ENCODE measurements at places on chromosomes 3 and 15.

GRCh38 chr3:42706721-42707619 is 4.4 kb upstream of the HHATL start:
- no peak for DNase-seq

DNA sequence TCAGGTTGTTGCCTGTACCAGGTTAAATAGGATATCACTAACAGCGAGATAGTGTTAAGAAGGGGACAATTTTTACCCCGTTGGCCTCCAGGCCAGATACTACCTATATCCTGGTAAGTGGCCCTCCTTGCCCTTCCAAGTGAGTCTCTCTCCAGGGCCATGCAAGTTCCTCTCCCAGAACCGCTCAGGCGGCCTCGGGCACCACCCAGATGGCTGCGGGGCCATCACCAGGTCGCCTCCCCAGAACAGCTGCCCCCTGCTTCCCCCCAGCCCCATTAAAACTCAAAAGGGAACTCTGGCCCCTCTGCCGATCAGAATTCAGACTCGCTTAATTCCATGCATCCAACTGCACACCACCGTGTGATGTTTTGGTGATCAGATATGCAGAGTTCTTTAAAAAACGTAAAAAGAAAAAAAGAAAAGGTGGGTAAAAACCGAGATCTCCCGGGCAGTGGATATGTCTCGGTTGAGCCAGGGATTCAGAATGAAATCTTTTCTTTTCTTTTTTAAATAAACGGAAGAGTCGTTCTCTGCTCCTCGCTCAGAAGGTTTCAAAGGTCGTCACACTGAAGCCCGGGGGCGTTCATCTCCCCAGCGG is 1.9 kb upstream of the TRIM71 start:
- no peak for DNase-seq

- no peak for DNase-seq
These were observed 109.8 kb downstream of the CHSY1 start for GRCh38 chr15:101141926-101142527.

GRCh38 chr3:119891944-119892721 is 110.2 kb downstream of the NR1I2 start:
- no peak for DNase-seq

DNA sequence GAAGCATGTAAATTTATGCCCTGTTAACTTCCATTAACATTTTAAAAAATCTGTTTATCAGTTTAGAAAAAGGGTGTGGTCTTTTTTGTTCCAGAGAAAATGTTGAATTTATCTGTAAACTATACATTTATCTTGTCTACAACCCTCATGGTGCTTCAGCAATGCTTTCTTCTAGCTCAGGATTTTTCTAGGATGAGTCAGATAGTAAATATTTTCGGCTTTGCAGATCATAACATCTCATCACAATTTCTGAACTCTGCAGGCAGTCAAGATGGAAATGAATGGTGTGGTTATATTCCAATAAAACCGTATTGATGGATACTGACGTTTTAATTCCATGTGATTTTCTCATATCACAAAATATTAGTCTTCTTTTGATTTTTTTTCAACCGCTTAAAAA is 70.5 kb upstream of the FOXB1 start:
- DNase-seq, result no peak

GRCh38 chr3:48919215-48920138 is 835 bp downstream of the ARIH2 start:
- no peak for DNase-seq

DNA sequence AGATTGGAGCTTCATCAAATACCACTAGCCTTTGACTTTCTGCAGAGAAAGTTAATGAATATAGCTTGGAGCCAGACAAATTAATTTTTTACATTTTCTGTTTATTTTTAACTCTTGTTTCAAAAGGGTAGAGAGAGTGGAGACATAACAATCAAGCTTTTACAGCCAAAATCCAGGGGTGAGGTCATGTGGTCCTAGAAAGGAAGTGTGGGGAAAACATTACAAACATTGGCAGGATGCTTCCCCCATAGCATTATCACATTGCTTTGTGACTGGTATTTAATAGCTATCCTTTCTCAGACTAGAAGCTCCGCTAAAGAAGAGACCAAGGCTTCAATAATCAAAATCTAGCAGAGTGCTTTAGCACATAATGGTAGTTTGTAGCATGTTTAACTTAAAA is 46.4 kb upstream of the PHLDB2 start:
- no peak for DNase-seq

GRCh38 chr3:136831461-136831860 is 12.5 kb downstream of the SLC35G2 start:
- no peak for DNase-seq

DNA sequence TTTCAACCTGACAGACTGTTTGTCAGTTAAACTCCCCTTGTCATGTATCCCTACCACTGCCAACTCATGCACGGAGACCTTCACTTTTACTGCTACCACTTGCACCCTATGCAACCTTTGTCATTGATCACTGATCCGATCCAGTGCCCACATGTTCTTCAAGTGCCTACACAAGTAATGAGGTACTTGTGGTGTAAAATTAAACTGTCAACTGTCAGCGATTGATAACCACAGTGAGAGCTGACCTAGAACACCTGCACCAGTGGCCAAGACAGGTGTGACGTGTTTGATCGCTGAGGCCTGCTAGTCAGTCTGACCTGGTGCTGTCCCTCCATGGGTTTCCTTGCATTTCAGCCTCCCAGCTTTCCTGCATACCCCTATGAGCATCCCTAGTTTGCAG is 55.6 kb downstream of the MECOM start:
- no peak for DNase-seq

GRCh38 chr15:82129761-82130160 is 83.9 kb upstream of the MEX3B start:
- no peak for DNase-seq

DNA sequence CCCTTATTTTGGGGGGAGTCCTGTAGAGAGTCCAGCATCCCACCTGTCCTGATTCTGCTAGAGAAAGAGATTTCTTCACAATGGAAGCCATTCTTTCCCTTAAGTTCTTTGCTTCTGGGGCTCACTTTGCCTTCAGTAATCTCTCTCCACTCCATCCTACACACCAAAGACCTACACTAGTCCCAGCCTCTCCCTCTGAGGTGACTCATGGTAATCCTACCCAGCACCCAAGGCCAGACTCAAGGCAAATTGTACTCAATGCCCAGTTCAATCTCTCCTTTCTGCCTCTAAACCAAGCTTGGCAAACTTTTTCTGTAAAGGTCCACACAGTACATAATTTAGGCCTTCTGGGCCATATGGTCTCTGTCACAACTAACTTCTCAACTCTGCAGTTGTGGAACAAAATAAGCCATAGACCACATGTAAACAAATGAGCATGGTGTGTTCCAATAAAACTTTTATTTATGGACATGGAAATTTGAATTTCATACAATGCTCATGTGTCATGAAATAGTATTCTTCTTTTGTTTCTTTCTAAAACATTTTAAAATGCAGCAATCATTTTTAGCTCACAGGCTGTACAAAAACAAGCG is 72.5 kb downstream of the MRPL46 start:
- no peak for DNase-seq

DNA sequence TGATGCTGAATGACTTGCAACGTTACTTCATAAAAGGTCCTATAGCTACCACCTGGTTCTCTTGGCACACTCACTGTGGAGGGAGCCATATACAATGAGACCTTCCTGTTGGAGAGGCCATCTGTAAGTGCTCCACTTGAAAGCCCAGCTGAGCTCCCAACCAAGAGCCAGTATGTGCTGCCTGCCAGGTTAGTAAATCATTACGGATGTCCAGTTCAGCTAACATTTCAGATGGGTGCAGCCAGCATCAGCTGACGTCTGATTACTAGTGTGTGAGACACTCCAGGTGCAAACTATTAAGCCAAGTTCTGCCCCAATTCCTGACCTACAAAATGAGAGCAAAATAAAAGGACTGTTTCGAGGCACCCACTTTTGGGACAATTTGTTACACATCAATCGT is 274.4 kb upstream of the ROBO2 start:
- no peak for DNase-seq

GRCh38 chr3:73966733-73967132 is 342.0 kb upstream of the PDZRN3 start:
- no peak for DNase-seq

DNA sequence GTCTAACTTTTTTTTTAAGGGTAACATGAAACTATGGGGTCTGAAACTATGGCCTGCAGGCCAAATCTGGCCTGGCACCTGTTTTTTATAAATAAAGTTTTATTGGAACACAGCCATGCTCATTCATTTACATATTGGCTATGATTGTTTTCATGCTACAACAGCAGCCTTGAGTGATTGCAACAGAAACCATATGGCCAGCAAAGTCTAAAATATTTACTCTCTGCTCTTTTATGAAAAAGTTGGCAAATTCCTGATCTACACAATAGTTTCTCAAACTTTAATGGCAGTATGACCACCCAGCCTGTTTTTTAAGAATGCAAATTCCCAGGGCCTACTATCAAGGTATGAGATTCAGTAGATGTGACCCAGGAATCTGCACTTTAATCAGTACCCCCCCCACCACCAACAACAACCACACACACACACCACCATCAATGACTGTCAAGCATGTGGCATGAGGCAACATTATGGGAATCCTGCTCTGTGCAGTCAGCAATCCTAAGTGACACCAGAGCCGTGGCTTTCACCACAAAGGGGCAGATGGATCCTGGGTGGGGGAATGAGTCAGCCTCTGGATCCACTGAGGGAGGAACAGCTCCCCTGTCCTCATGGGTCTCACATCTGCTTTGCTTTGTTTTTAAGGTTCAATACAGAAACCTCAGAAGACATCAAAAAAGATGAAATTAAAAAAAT is 142.8 kb downstream of the NTRK3 start:
- no peak for DNase-seq

DNA sequence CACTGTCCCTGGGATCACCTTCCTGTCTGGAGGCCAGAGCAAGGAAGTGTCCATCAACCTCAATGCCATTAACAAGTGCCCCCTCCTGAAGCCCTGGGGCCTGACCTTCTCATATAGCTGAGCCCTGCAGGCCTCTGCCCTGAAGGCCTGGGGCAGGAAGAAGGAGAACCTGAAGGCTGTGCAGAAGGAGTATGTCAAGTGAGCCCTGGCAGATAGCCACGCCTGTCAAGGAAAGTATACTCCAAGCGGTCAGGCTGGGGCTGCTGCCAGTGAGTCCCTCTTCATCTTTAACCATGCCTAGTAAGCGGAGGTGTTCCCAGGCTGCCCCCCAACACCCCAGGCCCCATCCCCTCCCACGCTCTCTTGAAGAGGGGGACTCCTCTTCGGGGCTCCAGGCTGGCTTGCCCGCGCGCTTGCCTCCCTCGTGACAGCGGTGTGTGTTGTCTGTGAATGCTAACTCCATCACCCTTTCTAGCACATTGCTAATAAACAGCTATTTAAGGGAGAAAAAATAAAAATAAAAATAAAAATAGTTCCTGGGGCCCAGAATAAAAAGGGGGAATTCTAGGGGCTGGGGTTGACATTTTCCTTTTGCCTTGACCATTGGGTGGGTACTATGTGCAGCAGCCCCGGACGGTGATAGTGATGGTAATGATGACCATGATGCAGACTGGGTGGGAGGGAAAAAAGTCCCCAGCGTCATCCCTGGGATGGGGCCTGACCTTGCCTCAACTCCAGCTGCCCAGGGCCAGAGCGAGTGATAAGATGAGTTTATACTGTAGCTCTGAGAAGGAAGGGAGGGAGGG is 3.3 kb upstream of the ALAS1 start:
- no peak for DNase-seq

DNA sequence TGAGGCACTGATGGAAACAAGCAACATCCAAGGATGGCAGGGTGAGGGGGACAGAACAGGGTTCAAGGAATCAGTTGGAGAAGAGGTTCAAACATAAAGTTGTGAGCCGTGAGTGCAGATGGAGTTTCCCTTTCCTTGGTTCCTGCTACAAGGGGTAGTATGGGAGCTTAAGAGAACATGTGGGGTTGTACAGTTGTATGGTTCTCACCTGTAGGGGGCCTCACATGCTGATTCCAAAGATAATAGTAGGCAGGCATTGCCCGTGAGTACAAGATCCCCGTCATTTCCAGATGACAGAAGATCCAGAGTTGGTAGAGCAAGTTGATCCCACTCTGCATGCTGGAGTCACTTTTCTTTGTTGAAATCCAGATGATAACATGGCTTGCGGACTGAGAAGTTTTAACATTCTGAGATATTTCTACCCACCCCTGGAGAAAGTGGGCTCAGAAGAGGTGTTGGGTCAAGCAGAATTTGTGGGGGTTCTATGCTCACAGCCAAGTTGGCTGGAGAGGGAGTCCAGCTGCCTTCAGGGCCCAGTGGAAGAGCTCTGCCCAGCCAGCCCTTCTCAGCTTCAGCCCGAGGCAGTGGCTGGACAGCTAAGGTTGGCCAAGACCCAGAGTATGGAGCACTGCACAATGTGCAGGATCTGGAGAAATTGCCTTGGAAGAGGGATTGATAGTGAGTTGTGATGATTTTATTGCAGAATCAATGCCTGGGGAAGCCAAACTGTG is 141.8 kb downstream of the THSD4 start:
- DNase-seq, result no peak

DNA sequence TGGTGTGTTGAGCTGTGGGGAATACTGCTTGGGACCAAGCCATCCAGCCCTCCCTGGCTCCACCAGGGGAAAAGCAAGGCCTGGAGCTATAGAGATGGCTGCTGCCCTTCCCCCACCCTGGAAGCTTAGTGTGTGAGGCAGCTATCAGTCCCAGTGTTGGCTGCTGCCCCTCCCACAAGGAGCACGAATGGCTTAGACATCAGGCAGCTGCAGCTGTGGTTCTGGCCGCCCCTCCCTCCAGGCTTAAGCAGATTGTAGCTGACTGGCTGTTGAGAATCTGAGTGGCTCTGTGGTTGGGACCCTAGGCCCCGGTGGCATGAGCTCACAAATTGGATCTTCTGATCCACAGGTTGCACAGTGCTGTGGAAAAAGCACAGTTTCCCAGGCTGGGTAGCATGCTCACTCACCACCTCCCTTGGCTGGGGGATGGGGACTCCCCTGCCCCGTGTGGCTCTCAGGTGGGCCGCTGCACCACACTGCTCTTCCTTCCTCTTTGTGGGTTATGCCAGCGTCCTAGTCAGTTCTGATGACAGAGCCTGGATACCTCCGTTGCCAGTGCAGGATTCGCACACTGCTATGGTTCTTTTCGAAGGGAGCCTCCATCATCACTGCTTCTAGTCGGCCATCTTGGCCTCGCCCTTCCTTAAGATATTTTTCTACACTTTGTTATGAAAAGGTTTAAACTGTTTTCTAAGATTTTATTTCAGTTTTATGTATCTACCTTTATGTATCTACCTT is 21.2 kb upstream of the SUCNR1 start:
- no peak for DNase-seq

DNA sequence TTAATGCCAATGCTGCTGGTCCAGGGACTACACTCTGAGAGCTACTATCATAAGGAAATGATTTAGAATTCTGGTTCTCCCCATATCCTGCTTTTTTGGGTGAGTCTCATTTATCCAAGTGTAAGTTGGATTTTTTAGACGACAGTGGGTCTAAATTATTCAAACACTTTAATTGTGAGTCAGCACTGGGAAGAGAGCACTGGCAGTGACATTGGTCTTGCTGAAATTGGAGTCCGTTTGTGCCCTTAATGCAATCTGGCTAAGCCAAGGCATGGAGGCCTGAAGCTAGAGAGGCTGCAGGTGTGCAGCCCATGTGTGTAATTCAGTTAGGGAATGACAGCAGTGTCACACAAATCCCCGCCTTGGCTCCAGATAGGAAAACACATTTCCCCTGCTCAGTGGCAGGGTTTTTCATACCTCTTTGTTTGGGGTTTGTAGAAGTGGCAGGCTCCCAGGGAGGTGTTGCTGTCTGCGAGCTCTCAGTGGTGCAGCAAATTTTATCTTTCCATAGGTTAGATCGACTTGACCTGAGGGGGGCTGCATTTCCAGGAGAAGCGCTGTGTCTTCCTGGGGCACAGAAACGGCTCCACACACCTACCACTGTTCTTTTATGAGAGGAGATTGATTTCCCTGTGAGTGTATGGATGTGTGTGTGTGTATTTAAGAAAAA is 197.7 kb downstream of the CD47 start:
- no peak for DNase-seq

GRCh38 chr3:180543877-180544276 is 58.1 kb upstream of the TTC14 start:
- DNase-seq, result no peak
